ENCODE measurements at places on chromosomes 4 and X.

- no peak for DNase-seq
Measured at GRCh38 chr4:125663896-125664767, 349.4 kb downstream of the FAT4 start.

- peak; percentile 65 for DNase-seq
Measured at GRCh38 chrX:136768469-136769084, 12.2 kb downstream of the ARHGEF6 start.

- no peak for DNase-seq
Measured at GRCh38 chrX:69101683-69102251, 63.5 kb downstream of the PJA1 start.

DNA sequence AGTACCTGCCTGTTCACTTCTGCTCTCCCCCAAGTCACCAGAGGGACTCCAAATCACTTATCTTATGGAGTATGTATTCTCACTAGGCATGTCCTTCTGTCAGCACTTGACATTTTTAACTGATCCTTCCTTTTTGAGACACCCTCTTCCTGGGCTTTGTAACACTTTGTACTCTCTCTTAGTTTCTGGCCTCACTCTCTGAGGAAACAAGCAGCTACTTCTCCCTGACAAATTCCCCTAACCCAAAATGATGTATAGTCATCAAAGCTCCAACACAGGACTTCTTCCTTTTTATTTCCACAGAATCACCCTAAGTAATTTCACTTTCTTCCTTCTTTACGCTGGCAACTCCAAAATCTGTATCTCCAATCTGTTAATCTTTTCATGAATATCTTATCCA, 101.8 kb downstream of the ARAP2 start:
- DNase-seq = no peak

DNA sequence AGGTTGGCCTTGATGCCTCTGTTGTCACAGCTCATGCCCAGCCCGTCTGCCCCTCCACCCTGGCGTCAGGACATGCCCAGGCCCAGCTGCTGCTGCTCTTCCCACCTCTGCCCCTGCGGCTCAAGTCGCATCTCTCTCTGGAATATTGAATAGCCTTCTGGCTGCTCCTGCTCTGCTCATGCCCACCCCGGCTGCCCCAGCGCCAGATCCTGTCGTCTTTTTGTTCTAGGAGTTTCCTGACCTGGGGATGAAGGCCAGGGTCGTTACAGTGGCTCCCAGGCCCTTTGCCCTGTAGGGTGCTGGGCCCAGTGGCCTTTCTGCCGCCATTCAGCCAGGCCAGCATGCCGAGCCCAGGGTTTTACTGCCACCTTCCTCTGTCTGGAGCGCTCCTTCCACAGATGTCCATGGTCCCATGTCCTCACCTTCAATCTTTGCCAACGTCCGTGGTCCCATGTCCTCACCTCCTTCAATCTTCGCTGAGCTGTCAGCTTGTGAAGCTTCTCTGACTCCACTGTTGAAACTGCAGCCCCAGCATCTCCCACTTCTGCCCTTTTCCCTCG, 9.7 kb downstream of the MAEA start:
- no peak for DNase-seq

Data from CD4-positive, alpha-beta T cell treated with Interleukin-4 for 4 hours (primary cell).